ENCODE measurements at places on chromosomes 6 and 20. TPM values are rescaled to one million over a fixed set of nuclear protein-coding genes. Genes with fewer than 3 reads are reported as not detected.

Gene ESR1
- total RNA-seq: not detected

DNA sequence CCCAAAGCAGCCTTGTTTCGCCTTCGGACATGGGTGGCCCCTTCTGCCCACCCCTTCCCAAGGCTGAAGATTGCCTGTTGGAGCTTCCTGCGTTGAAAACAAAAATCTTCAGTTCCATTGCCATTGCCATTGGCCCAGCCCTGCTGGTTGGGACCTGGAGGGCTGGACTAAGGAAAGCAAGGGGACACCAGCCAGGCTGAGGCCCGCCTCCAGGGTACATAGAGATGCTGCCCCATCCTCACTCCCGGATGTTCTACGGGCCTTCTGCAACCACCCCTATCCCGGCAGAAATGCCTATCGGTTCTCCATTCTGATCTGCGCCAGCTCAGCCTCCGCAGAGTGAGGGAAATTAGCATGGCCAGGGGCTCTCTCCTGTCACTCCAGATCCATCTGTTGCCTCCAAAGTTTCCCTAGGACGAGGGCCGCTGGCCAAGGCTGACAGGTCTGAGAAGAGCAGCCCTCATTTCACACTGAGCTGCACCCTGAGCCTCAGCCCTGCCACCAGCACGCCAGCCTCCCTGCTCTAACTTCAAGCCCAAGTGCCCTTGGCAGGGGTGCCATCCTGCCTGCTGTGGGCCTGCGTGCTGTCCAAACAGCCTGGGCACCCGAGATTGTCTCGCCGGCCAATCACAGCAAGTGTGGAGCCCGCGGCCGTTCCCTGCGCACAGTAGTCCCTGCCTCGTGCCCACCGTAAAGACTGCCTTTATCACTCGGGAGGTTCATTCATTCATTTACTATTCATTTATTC lies 13.4 kb upstream of the STX16 start:
- no peak for DNase-seq

Gene HCK
- 0.15 TPM for total RNA-seq

- DNase-seq: no peak
Measured at GRCh38 chr6:118677193-118677592, 25.8 kb upstream of the CEP85L start.

- no peak for DNase-seq
Measured at GRCh38 chr20:37243076-37243936, 18.3 kb downstream of the GHRH start.

GRCh38 chr6:69894578-69895347 lies 28.4 kb downstream of the COL19A1 start:
- DNase-seq: peak; percentile 70

Gene DST
- 77.6 TPM for total RNA-seq

GRCh38 chr6:8809662-8810061 lies 374.3 kb upstream of the SLC35B3 start:
- DNase-seq: no peak

DNA sequence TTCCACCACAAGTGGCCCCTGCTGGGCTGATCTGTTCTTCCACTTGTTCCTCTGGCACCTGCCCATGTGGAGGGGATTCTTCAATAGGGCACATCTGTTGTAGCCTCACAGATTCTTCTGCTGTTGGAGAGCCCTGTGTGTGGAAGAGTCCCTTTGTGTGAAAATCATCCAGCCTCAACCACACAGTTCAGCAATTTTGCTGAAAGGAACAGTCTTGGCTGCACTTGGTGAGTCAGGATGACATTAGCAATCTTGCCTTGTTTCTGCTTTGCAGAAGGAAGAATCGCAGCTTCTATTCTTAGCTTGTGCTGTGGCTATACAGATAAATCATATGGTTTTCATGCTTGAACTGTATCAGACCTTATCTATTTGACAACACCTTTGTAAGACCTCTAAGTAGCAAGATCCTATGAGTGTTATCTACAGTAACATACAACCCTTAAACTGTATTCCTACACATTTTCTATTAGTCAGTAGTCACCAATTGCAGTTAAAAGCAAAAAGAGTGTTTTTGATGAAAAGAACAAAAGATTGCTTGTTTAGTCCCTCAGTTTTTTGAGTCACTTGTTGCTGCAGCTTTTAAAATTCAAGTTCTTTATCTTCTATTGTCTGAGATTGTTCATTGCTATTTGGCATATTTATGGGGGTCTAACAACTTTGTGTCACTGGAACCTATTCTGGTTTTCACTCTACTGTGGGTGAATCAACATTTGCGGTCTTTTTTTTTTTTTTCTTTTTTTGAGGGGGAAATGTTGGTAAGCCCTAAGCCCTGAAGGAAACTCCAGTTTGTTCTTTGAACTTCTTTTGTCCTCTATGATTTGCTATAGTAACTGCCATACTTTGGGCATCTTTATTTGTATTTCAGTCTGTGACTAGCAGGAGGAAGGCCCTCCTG lies 231.6 kb downstream of the TFAP2B start:
- DNase-seq: no peak

- DNase-seq: peak; percentile 62
Measured at GRCh38 chr20:63309261-63310071, 16.5 kb downstream of the COL20A1 start.

DNA sequence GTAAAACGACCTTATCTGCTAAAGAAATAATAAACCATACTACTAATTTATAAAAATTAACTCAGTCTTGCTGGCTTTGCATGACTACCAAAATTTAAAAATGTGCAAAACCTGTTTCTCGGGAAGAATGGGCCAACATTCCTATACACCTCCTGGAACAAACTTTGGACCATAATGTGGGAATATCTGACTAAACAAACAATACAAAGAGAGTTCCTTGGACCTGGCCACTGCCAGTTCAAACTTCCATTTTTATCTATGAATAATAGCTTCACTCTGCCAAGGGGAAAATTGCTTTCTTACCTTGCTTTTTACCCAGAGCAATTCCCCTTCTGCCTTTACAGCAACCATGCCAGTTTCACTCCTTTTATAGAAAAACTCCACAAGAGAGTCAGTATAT lies 38.7 kb upstream of the POU5F1 start:
- no peak for DNase-seq

DNA sequence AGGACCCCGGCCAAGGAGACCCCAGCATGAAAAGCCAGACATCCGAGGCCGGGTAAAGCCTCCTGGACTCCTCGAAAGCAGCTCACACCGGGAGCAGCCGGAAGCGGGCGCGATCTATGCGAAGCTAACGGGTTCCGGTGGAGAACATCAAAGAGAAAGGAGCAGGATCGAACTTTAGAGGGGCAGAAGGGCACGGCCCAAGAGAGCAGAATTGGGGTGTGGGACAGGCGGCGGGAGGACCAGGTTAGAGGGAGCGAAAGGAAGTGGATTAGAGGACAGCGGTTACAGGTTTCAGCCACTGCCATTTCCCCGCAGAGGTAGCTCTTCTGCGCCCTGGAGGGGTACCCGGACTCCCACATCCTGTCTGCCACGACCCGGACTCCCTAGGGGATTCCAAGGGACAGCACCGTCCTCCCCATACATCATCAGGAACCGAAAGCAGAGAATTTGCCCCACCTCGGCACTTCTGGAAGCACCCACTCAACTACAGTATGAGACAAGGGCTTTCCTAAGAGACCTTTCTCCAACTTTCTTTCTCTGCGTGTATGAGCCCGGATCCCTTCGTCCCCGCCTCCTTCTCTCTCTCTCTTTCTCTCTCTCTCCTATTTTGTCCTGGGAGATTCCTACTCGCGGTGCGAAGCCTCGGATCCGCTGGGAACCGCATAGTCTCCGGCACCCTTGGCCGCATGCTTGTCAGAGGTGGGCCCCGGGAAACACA lies 507 bp upstream of the VGLL2 start:
- peak; percentile 19 for DNase-seq

Gene SLC12A5
- not detected for total RNA-seq

DNA sequence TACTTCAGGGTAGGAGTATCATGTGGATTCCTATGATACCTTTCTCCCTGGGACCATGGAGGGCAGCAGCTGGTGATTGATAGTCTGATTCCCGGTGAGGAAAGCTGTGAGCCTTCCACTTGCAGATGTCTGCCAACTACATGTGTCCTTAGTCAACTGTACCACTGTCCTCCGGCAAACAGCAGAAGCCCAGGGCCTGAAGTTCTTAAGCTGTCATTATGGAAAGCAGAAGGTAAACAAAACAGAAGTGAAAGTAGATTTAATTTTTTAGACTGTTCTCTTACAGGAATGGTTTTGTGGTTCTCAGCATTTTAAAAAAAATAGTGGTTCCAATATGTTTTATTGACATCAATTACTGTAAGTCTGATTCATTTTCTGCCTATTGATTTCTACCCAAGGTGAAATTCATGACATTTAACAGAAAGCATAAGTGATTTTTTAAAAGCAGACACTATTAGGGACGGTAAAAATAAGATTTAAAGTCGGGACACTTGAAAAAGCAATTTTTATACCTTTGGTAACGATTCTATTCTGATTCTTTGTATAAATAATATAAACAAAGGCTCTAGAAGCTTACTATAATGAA lies 36.6 kb downstream of the PTPN1 start:
- no peak for DNase-seq

DNA sequence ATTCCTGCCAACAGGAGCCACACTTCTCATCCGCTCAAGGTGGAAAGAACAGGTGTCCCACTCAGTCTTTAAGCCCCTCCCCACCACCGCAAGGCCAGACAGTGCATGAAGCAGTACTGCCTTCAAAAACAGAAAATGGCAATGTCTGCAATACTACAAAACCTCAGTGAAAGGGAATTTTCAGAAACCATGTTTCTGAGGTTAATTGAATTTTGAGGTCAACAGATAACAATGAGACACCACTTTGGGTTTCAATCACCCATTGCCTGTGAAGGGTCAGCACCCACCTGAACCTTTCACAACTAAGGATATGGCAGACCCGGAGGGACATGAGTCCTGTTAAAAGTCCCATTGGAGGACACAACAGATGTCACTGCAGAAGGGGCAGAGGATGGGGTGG lies 13.0 kb downstream of the ZC3H12D start:
- DNase-seq: no peak

Gene ECI2
- total RNA-seq: 63.5 TPM

Gene VSX1
- total RNA-seq: not detected

Gene CLPSL1
- not detected for total RNA-seq

- DNase-seq: no peak
Measured at GRCh38 chr6:8435845-8436168, 462 bp upstream of the SLC35B3 start.

DNA sequence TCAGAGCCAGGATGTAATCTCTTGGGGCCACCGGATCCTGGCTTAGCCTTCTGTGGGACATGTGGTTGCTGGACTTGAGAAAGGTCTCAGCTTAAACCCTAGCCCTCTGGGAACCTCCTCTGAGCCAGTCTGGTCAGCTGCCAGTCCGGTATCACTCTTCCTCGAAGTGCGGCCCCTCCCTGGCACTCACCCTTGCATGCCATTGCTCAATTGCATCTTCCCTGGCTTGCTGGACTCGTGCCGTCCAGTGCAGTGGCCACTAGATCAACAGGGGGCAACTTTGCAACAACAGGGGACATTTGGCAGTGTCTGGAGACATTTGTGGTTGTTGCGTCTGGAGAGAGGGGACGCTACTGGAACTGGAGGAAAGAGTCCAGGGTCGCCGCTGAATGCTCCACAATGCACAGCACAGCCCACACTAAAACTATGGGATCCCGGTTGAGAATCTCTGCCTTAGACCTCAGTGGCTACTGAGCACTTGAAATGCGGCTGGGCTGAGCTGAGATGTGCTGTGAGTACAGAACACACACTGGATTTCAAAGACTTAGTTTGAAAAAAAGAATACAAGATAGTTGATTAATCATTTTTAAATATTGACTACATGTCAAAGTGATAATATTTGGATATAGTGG lies 152.1 kb downstream of the TFAP2C start:
- DNase-seq: peak; percentile 34

Gene CFAP206
- total RNA-seq: not detected

Gene SH3BGRL2
- 13.2 TPM for total RNA-seq

DNA sequence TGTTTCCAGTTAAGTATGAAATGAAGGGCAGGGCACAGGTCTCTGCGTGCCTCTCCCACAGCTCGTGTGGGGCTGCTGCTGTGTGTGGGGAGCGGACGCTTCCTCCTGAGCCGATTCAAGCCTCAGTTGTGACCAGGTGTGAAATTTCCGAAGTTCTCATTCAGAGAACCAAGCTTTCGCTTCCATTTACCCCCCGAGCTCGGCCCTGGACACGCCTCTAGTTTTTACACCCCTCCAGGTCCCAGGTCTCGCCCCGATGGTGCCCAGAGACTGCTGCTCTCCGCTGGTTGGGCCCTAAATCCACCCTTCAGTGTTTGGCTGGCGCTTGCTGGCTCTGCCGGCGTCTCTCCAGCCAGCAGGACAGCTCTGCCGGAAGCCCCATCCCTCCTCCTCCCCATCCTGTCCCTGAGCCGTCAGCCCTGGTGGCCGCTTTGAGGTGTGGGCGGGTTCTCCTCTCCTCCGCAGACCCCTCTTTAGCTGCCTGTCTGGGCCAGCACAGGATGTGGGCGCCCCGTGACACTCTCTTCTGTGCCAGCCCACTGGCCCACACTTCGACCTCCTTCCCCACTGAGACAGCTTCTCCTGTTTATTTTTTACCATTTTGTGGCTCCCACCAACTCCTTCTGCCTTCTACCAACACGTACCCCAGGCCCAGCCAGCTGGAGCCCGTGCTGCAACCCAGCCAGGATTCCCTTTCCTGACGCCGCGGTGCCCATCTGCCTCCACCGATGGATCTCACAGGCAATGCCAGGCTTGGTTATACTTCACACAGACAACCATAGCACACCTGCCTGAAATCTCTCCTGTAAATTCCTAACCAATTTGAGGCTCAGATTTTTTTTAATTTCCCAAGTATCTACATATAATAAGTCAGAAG lies 142.8 kb downstream of the DLL1 start:
- DNase-seq: peak; percentile 35

DNA sequence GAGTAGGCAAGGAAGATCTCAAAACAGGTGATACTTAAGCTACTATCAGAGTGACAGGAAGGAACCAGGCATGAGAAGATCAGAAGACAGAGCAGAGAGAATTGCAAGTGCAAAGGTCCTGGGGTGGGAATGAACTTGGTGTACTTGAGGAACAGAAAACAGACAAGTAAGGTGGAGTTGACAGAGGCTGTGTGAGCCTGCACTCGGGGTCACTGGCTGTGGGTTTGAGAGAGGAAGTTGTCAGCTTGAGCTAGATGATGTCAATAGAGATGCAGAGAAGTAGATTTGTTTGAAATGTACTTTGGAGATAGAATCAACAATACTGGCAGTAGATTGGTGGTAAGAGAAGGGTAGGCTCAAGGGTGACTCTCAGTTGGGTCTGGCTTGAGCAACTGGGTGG lies 209.5 kb downstream of the CLIC5 start:
- no peak for DNase-seq

DNA sequence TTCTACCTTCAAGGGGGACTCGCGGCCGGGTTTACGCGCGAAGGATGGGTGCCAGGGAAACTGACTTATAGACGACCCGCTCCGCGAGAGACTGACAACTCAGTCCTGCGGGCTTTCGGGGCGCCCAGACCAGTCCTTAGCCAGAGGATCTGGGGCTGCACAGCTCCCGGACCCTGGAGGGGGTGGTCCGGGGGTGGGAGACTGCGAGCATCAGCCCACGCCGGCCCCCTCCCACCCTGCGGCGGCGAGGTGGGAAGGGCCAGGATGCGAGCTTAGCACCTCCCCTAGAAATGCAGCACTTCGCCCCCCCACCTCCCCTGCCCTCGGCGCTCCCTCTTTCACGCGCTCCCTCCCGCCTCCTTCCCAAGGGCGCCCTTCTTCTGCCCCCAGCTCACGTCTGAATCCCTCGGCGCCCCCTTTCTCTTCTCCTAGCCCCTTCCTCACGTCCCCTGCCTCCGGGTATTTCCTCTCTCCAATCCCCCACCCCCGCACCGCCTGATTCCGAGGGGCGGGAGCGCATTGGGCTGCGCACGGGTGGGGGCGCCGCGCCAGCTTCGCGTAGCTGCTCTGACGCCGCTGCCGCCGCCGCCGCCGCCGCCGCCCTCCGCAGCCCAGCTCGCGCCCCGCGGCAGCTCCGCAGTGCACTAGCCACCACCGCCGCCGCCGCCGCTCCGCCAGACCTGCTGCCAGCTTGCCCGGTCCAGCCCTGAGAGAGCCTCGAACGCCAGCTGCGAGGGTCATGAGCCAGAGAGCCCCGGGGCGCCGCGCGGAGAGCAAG lies at the start of gene SLC32A1:
Gene SLC32A1, plus strand, starts transcription at position 639 of the 778 bp plus-strand sequence. CDS start 239 bp downstream, outside the sequence.
- DNase-seq: peak; percentile 13
